ENCODE measurements at places on chromosomes 16 and 17. TPM values are rescaled to one million over a fixed set of nuclear protein-coding genes. Genes with fewer than 3 reads are reported as not detected.

The SYT17 gene
- total RNA-seq: 3.9 TPM

The CCL13 gene
- 0.74 TPM for total RNA-seq

The ANKRD13B gene
- total RNA-seq: 23.1 TPM

The MEIOC gene
- total RNA-seq: 0.25 TPM

The MAP2K4 gene
- total RNA-seq: 58.8 TPM

The ASPHD1 gene
- total RNA-seq: 13.0 TPM

The TEKT5 gene
- not detected for total RNA-seq

The ZNF469 gene
- total RNA-seq: 0.74 TPM

The KRT32 gene
- not detected for total RNA-seq

The SMIM5 gene
- total RNA-seq: 0.49 TPM

The PPP1R9B gene
- 52.1 TPM for total RNA-seq

The MYH13 gene
- not detected for total RNA-seq

The DPEP3 gene
- total RNA-seq: 0.25 TPM

The PMFBP1 gene
- 0.49 TPM for total RNA-seq

The IL34 gene
- total RNA-seq: 1.5 TPM

The VPS9D1 gene
- 7.9 TPM for total RNA-seq

The B3GNT9 gene
- 0.98 TPM for total RNA-seq

The RNF167 gene
- 12.8 TPM for total RNA-seq

The TBC1D3H gene
- total RNA-seq: not detected

The MYH8 gene
- not detected for total RNA-seq

The BAIAP3 gene
- 10.3 TPM for total RNA-seq

The SEZ6L2 gene
- 58.5 TPM for total RNA-seq

The KIF19 gene
- total RNA-seq: under 0.01 TPM

The KRT31 gene
- total RNA-seq: 1.2 TPM

The TMC7 gene
- total RNA-seq: 3.0 TPM

The TIMP2 gene
- 70.6 TPM for total RNA-seq

The TTLL6 gene
- total RNA-seq: 0.25 TPM

The CEP20 gene
- 28.0 TPM for total RNA-seq

The KCTD19 gene
- 0.25 TPM for total RNA-seq

The EVI2A gene
- 3.0 TPM for total RNA-seq

The CLDN7 gene
- 0.49 TPM for total RNA-seq

The CD300LB gene
- total RNA-seq: under 0.01 TPM

The CCDC144A gene
- total RNA-seq: 34.9 TPM

The ABCA5 gene
- 33.9 TPM for total RNA-seq

The SLC38A8 gene
- total RNA-seq: not detected

The ACOX1 gene
- total RNA-seq: 57.8 TPM

The ITGB3 gene
- 0.98 TPM for total RNA-seq

The ZNF423 gene
- 10.6 TPM for total RNA-seq

The LPO gene
- under 0.01 TPM for total RNA-seq

The HSD17B1 gene
- 0.98 TPM for total RNA-seq

The PRSS8 gene
- not detected for total RNA-seq

The KIF1C gene
- 9.1 TPM for total RNA-seq

The UTS2R gene
- not detected for total RNA-seq

The HIC1 gene
- total RNA-seq: 2.5 TPM

The PRSS27 gene
- 2.0 TPM for total RNA-seq

The G6PC3 gene
- 11.3 TPM for total RNA-seq

The ENPP7 gene
- not detected for total RNA-seq

The MAPT gene
- total RNA-seq: 154 TPM

The TP53TG3 gene
- not detected for total RNA-seq

The PPP1R1B gene
- 20.7 TPM for total RNA-seq

All from temporal lobe (tissue), 4 donors.